COR-L47 (cell line): ENCODE measurements at places on chromosomes 7 and 10.

GRCh38 chr10:113557903-113558321 lies 5.1 kb downstream of the HABP2 start:
- DNase-seq = no peak

DNA sequence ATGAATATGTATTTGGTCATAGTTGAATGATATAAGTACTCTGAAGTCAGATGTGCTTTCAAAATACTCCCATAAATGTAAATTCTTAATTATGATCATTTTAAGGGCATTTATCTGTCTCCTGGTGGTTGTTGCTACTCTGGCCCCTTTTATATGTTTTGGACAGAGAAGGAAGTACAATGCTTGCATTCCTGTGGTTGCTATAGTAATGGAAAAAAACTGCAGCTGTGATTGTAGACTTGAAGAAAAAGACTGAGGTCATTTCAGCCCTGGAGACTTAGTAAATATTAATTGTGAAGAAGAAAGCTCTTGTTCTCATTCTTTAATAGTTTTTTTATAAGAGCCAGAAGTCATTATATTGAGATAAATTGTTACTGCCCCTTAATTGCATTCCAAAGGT lies 70.2 kb upstream of the FERD3L start:
- DNase-seq = no peak

- no peak for DNase-seq
Observed at GRCh38 chr10:77374189-77374656, 263.4 kb downstream of the KCNMA1 start.

GRCh38 chr7:20229646-20230500 lies 12.7 kb upstream of the MACC1 start:
- DNase-seq = no peak

- DNase-seq = no peak
Observed at GRCh38 chr7:131122394-131122793, 205.3 kb upstream of the MKLN1 start.

- DNase-seq = no peak
Observed at GRCh38 chr7:860149-860548, 16.2 kb upstream of the GET4 start.

GRCh38 chr10:80730522-80730921 lies 192.8 kb downstream of the SH2D4B start:
- DNase-seq = no peak

DNA sequence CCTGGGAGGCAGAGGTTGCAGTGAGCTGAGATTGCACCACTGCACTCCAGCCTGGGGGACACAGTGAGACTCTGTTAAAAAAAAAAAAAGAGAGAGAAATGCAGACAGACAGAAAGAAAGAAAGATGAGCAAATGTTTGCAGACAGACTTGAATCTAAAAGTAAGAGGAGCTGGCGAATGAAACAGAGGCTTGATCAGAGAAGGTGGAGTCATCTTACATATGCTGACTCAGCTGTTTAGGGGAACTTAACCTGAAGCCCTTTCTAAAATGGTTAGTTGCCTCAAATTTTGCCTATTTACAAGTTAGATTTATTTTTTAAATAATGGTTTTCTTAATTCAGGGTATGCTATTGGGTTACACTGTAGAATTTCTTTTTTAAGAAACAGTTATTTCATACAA lies 5.4 kb downstream of the FAM171A1 start:
- DNase-seq = no peak

- DNase-seq = no peak
Observed at GRCh38 chr10:35892526-35892925, 250.4 kb upstream of the FZD8 start.

DNA sequence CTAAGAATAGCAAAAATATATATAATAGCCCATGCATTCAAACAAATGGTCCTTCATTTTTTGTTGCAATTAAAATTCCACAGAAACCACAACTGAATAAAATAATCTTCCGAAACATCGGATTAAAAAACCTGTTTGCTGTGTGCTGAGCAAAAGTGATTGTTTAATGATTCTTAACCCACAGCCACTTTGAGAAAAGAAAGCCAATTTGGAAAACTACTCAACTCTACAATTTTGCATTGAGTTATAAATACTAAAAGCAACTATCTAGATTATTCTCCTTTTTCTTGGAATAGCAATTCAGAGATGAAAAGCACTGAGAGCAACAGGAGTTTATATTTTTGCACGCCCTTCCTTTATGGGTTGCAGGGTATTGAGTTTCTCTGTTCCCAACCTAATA lies 8.0 kb downstream of the ADRB1 start:
- DNase-seq = no peak

- DNase-seq = no peak
Observed at GRCh38 chr10:133276100-133276434, 601 bp downstream of the ADAM8 start.

GRCh38 chr7:39465055-39465929 lies 100.9 kb upstream of the YAE1 start:
- peak; percentile 55 for DNase-seq

DNA sequence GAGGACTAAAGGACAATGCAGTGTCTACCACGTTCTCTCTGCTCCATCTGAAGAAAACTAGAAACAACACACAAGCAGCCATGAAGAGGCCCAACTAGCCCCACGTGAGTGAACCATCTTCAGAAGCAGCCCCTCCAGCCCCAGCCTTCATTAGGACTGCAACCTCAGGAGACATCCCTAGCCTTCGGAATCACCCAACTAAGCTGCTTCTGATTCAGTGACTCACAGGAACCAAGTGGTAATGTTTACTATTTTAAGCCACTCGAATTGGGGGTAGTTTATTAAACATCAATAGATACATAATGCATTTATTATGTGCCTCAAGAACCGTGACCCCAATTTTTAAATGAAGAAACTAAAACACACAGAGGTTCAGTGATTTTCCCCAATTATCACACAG lies 22.6 kb downstream of the ARHGAP12 start:
- no peak for DNase-seq

GRCh38 chr10:88651101-88651551 lies 13.1 kb upstream of the LIPF start:
- no peak for DNase-seq

- DNase-seq = no peak
Observed at GRCh38 chr7:43618073-43618472, 35.2 kb downstream of the STK17A start.

DNA sequence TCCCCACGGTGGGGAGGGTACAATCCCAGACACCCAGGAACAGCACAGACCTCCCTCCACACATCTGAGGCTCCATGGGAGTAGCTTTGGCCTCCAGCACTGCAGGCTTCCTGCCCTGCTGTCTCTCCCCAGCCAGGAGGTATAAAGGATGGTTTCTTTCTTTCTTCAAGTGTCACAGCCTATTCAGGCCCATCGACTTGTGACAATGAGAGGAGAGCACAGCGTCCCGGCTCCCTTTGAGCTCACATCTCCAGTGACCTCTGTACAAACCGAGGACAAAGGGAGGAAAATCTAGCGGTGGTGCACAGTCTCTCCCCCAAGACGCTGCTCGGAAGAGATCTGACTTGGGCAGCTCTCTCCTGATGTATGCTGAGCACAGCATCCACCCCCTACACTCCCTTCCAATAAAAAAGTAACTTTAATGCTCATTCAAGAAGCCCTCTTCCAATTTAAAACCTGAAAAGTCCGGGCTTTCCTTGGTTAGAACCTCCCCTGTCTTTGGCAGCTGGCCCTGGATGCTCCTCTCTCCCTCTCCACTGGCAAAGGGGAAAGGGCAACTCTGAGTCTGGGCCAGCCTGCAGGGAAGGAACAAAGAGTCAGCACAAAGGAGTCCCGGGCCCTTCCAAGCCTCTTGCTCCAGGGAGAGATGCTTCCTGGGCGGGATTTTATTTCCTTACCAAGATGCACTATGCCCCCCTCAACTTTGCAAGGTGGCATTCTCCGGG lies 18.0 kb downstream of the CHST15 start:
- no peak for DNase-seq

GRCh38 chr7:116193329-116194087 lies 16.8 kb upstream of the TES start:
- DNase-seq = no peak

DNA sequence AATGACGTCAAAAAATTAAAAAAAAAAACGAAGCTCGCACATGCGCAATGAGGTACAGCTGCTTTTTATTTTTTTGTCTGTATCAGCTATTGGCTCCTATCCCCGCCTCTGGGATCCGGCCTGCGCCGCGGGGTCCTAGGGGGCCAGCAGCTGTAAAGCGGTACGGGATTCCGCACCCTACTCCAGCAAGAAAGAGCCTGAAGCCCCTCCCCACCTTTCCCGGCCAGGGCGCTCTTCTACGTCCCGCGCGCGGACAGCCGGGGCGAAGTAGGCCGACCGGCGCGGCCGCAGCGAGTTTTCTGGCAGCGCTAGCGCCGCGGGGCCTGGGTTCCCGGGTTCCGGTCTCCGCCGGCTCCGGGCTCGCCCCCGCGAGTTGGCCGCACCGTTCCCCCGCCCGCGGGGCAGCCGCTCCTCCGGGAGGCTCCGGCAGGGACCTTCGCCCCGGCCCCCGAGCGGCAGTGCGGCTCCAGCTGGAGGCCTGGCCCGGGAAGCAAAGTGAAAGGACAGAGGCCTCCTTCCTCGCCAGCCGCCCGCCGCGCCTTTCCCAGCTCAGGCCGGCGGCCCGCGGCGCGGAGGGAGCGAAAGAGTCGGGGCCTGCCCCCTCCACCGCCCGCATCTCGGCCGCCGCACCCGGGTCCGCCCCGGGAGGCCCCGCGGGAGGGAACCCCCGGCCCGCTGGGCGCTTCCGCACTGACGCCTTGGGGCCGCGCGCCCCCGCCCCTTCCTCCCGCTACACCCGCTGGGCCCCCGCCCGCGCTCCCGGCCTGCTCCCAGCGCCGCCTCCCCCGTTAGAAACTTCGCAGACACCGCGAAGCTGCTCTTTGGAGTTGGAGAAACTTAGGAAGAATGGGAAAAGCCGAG lies 4.7 kb upstream of the SPAG6 start:
- DNase-seq = peak; percentile 26

- no peak for DNase-seq
Observed at GRCh38 chr7:113368256-113368655, 249.9 kb upstream of the SMIM30 start.

DNA sequence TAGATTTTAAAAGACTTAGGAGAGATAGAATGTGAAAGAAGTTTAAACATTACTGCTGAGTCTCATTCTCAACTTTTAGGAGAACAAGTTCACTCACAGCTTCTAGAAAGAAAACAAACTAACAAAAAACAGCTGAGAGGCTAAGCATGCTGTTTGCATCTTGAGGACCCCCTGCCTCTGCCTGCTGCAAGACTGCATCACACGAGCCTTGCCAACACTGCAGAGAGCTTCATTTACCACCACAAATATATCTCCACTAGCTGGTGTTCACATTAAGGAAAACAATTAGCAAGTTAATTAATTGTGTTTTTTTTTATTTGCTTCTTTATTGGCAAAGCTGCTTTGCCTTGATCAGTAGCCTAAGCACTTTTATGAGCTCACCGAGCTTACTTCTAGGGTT lies 336.6 kb upstream of the KIAA1217 start:
- no peak for DNase-seq

GRCh38 chr10:78512205-78512550 lies 478.5 kb downstream of the RPS24 start:
- no peak for DNase-seq

- DNase-seq = no peak
Observed at GRCh38 chr10:9766762-9767161, 1250.9 kb upstream of the CELF2 start.

DNA sequence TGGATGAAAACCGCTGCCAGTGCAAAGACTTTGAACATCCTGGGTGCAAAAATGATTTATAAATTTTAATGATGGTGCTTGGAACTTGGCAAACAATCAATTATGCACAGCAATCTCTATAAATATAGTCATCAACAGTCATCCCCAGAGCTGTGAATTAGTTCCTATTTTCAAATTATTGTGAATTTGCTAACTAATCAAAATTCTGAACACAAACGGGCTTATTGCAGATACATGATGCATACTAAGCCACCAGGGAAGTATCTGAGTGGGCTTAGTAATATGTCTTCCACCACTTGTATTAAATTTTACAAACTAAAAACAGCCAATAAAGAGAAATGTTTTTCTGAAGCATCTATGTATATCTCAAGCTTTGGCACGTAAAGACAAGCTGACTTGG lies 165.2 kb downstream of the CALCR start:
- no peak for DNase-seq

DNA sequence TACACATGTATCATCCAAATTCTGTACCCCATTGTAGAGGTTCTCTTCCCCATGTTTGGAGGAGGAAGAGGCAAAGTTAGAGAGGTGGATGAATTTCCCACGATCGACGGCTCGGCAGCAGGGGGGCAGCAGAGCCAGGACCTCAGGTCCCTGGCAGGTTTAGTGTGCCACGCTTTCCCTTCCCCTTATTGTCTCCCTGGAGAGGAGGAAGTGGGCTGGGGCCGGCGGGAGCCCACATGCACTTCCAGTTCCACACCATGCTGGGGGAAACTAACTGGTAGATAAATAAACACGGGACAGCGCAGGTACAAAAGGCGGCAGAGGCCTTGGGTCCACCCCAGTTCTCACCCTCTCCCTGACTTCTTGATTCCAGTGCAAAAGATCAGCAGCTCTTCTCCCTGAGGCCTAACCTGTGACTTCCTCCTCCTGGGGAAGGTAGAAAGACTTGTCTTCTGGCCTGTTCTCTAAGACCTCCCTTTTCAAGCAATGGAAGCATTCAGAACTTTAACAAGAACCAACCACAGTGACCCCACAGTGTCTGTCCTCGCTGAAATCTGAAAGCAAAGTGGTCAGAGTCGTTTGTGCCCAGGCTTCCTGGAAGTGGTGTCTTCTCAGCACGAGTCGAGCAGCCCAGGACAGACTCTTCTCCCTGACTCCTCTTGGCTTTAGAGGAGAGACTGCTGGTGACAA lies 30.5 kb upstream of the SRGN start:
- no peak for DNase-seq

DNA sequence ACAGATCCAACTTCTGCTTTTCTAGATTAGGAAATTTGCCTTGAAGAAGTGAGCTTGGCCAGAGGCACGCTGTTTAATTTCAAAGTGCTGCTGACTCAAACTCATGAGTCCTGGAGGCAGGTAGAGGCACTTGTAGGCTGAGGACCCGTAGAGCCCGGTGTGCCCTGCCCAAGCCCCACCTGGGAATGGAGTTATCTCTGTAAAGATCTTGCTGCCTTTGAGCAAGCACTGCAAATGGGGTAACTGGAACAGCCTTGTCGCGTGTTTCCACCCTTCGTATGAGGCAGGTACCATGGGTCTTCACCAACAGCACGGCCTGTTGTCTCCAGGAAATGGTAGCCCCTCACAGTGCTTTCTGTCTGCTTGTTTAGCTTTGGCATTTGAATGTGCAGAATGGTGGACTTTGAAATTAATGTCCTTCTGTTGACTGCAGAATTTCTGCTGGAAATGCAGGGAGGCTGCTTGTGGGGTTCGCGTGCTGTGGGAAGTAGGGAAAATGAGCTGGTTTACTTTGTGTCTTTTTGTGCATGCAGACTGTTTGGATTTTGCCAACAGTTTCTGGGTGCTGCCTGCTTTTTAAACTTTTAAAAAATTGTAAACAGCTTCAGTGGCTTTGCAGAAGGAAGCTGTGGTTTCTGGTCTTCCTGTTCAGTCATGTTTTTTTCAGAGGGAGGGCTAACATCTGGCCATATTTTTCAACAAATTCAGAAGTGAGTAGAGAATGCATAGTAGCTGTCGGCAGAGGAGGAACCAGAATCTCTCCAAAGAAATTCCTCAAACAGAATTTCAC lies 27.2 kb downstream of the CCM2 start:
- DNase-seq = no peak

- DNase-seq = no peak
Observed at GRCh38 chr10:49653273-49653929, 26.1 kb upstream of the C10orf53 start.
